SJCRH30 (cell line): ENCODE measurements at places on chromosomes 13 and 19. TPM values are rescaled to one million over a fixed set of nuclear protein-coding genes. Genes with fewer than 3 reads are reported as not detected.

PDX1 gene
- not detected in 2 replicates for total RNA-seq

ATP4A gene
- 0.14 TPM in 1 of 2 replicates, not detected in the other for total RNA-seq

SPACA4 gene
- not detected in 2 replicates for total RNA-seq

FPR1 gene
- not detected in 2 replicates for total RNA-seq

TMEM86B gene
- 2.3 and 2.5 TPM in 2 replicates for total RNA-seq
